ENCODE measurements at places on chromosomes 7 and 10.

- DNase-seq: no peak
These were observed 1.8 kb downstream of the PRXL2A start for GRCh38 chr10:80410122-80410521.

DNA sequence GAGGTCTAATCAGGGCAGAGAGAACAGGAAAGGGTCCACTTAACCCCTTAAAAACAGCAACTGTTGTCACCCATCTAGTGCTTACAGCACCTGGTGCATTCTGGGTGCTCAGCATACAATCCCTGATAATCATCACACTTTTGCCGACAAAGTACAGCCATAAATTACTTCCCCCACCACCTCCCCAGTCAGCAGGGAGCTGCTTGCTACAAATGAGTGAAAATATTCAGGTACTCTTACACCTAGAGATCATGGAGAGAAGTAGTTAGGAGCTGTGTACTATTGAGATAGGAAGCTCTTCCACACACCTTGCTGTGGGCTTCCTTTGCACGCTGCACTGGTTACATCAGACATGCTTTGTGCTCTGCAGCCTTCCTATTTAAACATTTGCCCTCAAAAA lies 723.5 kb upstream of the GALNT17 start:
- DNase-seq: no peak

DNA sequence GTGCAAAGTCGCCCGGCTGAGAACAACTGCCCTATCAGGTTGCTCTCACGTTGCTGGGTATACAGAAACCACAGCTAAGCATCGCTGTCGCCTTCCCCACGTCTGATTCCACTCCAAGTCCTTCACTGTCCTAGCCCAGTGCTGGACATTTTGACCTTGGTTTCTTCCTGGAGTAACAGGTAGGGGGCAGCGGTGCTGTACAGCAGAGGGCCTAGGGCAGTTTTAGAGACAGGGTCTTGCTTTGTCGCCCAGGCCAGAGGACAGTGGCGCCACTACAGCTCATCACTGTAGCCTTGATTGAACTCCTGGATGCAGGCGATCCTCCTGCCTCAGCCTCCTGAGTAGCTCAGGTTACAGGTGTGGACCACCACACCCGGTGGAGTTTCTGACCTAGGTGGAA lies 2.6 kb downstream of the CLDN15 start:
- no peak for DNase-seq

DNA sequence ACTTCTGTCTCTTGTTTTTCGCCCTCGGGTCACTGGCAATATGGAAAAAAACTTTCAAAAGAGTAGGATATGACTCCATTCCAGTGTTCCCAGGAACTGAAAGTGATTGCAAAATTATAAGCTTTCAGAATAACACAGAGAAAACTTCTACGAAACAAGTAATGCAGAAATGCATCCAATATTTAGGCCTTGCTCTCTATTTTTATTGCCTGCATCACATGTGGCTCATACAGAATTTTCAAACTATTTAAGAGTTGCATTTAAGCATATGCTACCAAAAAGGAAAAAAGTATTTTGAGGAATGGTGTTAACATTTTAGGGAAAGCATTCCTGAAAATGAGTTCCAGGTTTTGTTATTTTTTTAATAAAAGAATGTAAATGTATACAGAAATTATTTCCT lies 228.0 kb downstream of the CACNB2 start:
- DNase-seq: no peak

GRCh38 chr7:111324228-111324627 lies 233.3 kb downstream of the LRRN3 start:
- DNase-seq: no peak

- no peak for DNase-seq
These were observed 170.6 kb downstream of the UBE2H start for GRCh38 chr7:129781928-129782817.

GRCh38 chr10:22481687-22482539 lies 136.6 kb downstream of the SPAG6 start:
- DNase-seq: no peak

- DNase-seq: no peak
These were observed 38.0 kb downstream of the PRKAG2 start for GRCh38 chr7:151838861-151839381.

DNA sequence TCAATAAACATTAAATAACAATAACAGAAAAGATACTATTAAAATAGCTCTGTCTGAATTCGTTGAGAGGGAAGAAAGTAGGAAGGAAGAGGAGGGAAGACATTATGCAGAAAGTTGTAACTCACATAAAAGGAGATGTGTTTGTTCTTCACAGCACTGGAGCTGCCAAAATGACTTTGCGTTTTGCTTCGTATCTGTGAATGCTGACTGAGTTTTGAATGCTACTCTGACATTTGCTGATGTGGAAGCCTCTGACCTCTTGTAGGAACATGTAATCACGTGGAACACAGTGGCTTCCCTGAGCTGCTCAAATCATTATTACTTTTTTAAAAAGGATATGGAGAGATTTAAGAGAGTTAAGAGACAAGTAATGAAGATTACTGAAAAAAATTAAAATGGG lies 15.6 kb upstream of the DGKI start:
- no peak for DNase-seq

GRCh38 chr10:2610946-2611345 lies 456.4 kb upstream of the PFKP start:
- DNase-seq: no peak

GRCh38 chr10:101559596-101560297 lies 28.3 kb downstream of the POLL start:
- no peak for DNase-seq

- no peak for DNase-seq
These were observed 151.3 kb downstream of the GALNT11 start for GRCh38 chr7:152176797-152177196.

GRCh38 chr10:3014968-3015367 lies 52.4 kb upstream of the PFKP start:
- DNase-seq: no peak

DNA sequence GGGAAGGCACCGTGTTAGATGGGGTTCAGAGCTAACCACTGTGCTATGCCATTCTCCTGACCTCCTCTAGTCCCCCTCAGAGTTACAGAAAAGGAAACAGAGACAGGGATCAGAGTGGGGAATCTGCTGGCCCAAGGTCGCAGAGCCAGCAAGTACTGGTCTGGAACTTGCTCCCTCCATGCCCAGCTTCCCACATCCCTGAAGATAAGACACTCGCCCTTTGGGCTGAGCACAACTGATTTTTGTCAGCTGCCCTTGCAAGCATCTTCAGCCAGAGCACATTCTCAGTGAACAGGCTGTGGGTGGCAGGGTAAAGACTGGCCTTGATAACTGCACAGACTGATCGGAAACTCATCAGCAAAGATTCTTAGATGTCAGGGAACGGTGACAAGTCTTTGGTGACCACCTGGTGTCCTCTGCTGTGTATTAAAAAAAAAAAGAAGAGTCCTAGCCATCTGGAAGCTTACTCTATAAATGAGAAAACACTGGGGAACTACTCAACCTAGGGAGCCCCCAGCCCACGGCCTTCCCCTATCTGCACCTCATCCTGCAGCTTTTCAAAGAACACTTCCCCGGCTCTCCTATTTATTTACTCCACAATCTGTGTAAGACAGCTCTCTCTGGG lies 1.3 kb upstream of the SORBS1 start:
- DNase-seq: no peak

GRCh38 chr7:116173051-116174028 lies 37.0 kb upstream of the TES start:
- DNase-seq: no peak

DNA sequence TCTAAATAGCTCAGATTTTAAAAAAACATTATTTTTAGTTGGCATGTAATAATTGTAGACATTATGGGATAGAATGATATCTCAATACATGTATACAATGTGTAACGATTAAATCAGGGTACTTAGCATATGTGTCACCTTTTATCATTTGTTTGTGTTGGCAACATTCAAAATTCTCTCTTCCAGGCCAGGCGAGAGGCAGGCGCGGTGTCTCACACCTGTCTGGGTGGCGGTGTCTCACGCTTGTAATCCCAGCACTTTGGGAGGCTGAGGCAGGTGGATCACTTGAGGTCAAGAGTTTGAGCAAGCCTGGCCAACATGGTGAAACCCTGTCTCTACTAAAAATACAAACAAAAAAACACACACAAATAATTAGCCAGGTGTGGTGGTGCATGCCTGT lies 151.7 kb downstream of the RTKN2 start:
- DNase-seq: no peak

- DNase-seq: no peak
These were observed 133.9 kb downstream of the PCDH15 start for GRCh38 chr10:54667136-54667535.

- DNase-seq: no peak
These were observed 159.9 kb downstream of the CALCR start for GRCh38 chr7:93414574-93414973.

DNA sequence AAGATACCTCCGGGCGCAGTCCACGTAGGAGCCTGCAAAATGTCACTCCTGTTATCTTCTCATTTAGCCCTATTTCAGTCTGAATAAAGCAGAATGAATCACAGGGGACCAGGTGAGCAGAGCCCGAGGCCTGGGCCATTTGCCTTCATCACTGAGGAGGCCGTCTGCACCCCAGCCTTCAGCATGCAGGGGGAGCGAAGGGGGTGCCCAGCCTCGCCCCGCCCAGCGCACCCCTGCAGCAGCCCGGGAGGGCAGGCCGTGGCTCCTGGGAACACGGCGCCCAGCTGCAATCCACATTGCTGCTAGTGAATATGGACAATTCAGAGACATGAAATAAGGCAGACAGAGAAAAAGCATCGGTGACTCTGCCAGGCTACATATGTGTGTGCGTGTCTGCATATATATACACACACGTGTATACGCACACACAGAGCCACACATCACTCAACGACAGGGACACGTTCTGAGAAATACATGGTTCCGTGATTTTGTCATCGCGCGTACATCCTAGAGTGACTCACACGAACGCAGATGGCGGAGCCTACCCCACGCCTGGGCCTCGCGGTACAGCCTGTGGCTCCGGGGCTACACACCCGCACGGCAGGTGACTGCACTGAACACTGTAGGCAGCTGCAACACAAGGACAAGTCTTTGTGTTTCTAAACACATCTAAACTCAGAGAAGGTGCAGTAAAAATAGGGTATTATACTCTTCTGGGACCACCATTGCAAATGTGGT lies 15.2 kb upstream of the ELFN1 start:
- DNase-seq: no peak

DNA sequence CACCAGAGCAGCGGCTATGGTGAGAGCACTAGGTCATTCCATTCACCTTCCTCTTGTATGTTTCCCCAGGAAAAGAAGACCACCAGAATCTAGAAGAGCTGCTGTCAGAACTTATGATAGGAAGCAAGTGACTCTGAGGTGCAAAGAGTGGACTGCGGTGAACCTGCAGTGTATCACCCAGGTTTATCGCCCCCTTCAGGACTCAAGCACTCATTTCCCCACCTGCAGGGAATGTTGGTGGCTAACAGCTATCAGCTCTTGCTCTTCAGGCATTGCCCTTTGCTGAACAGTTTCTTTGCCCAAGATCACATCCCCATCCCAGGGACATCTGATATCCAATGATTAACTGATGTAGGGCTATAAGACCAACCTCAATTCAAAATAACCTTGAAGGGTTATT lies 66.3 kb upstream of the IL6 start:
- no peak for DNase-seq

GRCh38 chr10:14414901-14415300 lies 84.2 kb upstream of the FRMD4A start:
- peak; percentile 77 for DNase-seq

DNA sequence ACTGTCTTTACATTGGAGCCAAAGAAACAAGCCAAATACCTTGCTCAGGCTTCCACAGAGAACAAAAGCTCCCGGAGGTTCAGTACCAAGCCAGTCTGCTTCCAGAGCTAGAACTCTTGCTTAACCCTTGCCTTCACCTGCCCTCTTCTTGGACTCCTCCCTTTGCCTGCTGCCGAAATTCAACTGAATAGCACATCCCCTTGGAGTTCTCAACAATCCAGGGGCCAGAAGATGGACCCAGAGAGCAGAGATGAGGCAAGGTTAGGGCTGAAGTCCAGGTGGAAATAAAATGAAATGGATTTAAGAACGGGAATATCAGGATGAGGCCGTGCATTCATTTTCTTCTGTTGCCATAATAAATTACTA lies 876 bp upstream of the PIK3AP1 start:
- DNase-seq: no peak

DNA sequence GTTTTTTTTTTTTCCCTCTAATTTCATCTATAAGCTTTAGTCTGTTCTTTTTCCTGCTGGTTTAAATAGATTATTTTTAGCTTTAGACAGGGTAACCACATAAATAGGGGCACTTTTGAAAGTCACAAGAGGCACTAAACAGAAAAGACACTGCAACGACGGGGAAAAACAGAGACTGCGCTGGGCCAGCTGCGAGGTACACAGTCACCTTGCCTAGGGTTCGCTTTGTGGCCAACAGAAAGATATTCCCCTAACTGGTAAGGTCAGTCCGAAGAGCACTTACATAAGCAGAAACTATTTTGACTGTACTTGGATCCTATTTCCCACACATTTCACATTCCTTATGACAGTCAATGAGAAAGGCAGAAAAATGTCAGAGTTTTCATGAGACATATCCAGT lies 175.6 kb upstream of the PHF14 start:
- DNase-seq: no peak

DNA sequence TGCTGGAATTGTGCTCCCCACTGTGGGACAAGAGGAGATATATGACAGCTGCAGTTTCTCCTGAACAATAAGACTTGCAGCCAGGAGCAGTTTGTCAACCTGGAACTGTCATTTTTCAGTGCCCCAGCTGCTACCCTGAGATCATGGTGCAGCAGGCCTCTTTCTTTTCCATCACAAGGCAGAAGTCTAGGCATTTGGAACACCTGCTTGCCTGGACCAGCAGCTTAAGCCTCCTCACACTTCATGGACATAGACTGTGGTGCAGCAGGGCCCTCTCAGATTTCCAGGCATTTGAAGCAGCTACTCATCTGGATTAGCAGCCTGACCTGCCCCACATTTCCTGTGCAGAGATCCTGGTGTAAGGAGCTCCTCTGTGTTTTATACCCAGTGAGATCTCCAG lies 450.7 kb upstream of the TEX47 start:
- no peak for DNase-seq

DNA sequence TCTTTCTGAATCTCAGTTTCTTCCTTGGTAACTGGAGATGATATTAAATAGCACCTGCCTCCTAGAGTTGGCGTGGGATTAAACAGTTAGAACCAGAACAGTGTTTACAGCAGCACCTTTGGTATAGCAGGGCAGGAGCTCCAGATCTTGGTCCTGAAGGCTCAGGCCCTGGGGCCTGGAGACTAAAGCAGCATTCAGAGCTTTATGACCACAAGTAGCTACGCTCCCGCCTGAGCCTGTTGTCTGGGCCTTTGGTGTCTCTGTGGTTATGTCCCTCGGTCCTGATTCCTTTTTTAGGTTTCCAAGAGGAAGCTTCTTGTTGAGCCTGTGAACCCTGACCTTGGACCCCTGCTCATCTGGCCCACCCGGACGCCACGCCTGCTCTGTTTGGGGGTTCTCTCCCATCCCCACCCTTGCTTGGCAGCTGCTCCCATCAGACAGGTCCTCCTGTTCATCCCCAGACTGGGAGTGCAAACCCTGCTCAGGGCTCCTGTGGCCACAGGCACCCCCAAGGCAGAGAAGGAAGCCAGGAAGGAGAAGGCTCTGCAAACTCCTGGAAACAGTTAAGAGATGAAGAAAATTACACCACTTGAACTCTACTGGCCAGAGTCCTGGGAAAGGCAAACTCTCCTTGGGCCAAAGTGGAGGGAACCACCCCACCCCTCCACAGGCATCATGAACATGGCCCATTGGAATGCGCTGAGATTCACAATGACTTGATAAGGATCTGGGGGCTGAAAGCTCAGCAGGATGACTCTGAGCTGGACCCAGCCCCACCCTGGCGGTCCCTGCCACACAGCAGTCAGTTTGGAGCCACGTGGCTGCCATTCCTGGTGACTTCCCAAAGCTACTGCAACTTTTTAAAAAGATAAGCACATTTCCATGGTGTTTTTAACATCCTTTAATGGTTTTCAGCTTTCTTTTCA lies 50.1 kb upstream of the TMEM72 start:
- peak; percentile 93 for DNase-seq
